RPMI7951 (cell line): ENCODE measurements at places on chromosomes 12 and 14. TPM values are rescaled to one million over a fixed set of nuclear protein-coding genes. Genes with fewer than 3 reads are reported as not detected.

The PRKD1 gene
- 4.3 and 5.1 TPM in 2 replicates for total RNA-seq

The DENND5B gene
- 9.3 and 13.5 TPM in 2 replicates for total RNA-seq

The DDX47 gene
- 75.4 and 86.6 TPM in 2 replicates for total RNA-seq

The KRT5 gene
- not detected in 2 replicates for total RNA-seq

The GDF3 gene
- not detected in 2 replicates for total RNA-seq

The ZBTB25 gene
- 3.8 and 8.3 TPM in 2 replicates for total RNA-seq

The TMEM119 gene
- total RNA-seq = 173 and 232 TPM in 2 replicates

The PRKCH gene
- total RNA-seq = 1.1 and 3.1 TPM in 2 replicates

The CCDC77 gene
- total RNA-seq = 23.3 and 24.6 TPM in 2 replicates

The RPL6 gene
- 1,364 and 1,495 TPM in 2 replicates for total RNA-seq

The EML1 gene
- 3.3 and 8.2 TPM in 2 replicates for total RNA-seq

The MLH3 gene
- total RNA-seq = 13.5 and 19.2 TPM in 2 replicates

The ESRRB gene
- 0.59 TPM in 1 of 2 replicates, not detected in the other for total RNA-seq

The SLC39A5 gene
- 0.36 TPM in 1 of 2 replicates, not detected in the other for total RNA-seq

The TSHR gene
- total RNA-seq = not detected in 2 replicates

The BDKRB1 gene
- total RNA-seq = 7.1 and 9.2 TPM in 2 replicates

The CELA1 gene
- total RNA-seq = 0.10 TPM in 1 of 2 replicates, not detected in the other

The LIN7A gene
- under 0.01 TPM in 1 of 2 replicates, not detected in the other for total RNA-seq

The PTPRR gene
- total RNA-seq = 9.0 and 9.4 TPM in 2 replicates

The CCDC175 gene
- not detected in 2 replicates for total RNA-seq

The LBHD2 gene
- not detected in 2 replicates for total RNA-seq

The PLD4 gene
- not detected in 2 replicates for total RNA-seq

The SLC15A4 gene
- total RNA-seq = 22.2 and 23.2 TPM in 2 replicates

The ACTR10 gene
- 67.2 and 88.8 TPM in 2 replicates for total RNA-seq

The CLEC4A gene
- total RNA-seq = 0.48 TPM in 1 of 2 replicates, not detected in the other
